ENCODE measurements at places on chromosomes 11 and 22.
A peak's percentile ranks its signal among the peaks of the same experiment; 100 is the strongest.

GRCh38 chr22:36918586-36919284, 5.3 kb downstream of the CSF2RB start:
- no peak for DNase-seq

DNA sequence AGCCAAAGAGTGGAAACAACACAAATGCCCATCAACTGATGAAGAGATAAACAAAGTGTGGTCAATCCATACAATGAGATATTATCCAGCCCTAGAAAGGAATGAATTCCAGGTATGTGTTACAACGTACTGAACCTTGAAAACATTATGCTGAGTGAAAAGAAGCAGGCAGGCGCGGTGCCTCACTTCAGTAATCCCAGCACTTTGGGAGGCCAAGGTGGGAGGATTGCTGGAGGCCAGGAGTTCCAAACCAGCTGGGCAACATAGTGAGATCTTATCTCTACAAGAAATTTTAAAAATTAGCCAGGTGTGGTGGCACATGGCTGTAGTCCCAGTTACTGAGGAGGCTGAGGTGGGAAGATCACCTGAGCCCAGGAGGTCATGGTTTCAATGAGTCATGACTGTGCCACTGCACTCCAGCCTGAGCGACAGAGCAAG, 24.6 kb upstream of the TESMIN start:
- no peak for DNase-seq

DNA sequence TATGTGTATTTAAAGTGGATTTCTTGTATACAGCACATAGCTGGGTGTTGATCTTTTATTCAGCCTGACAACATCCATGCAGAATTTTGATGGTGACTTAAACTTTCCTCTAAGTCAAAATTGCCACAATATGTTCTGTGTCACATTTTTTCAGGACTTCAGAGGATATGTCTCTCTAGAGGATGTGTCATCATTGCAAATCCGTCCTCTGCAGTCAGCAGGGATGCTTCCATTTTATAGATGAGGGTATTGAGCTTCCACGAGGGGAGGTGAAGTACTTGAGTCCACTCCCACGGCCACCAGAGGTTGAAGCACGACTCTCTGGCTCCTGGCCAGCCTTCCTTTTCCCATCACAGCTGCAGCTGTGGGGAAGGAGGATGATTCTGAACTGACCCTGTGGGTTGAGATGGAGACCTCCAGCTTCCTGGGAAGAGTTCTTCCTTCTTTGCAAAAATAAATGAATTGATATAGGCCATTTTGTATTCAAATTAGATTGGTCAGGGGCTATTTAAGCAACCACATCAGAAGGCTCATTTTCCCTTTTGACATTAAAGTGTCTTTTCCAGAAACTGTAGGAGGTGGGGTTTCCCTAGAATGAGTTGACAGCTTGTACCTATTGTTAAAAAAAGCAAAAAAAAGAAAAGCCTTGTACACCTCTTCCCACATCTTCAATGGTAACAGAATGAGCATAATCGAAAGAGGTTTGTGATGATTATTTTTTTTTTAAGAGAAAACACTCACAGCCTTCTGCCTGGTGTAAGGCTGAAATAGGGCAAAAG, 55.2 kb upstream of the MYEOV start:
- no peak for DNase-seq

GRCh38 chr11:114246321-114247069, 49.7 kb upstream of the NNMT start:
- DNase-seq = no peak

DNA sequence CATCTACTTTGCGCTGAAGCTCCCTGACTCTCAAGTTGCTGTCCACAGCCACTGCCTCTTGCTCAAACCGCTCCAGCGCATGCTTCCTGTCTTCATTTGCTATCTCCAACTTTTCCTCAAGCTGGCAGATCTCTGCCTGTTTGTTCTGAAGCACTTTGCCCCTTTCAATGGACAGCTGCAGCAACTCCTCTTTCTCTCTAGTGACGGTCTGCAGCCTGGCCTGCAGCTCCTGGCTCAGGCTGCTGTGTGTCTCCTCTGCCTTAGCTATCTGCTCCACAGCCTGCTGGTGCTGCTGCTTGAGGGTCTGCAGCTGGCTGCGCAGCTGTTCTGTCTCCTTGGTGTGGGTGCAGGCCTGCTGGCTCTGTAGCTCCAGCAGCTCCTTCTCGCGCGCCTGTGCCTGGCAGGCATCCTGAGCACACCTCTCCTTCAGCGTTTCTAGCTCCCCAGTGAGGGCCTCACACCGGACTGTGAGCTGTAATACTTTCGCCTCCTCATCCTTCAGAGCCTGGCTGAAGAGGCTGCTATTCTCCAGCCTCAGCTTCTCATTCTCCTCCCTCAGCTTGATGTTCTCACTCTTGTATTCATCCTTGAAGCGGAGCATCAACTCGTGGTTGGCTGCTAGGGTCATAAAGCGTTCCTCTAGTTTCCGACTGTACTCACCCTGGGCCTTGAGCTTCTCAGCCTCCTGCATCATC, 723 bp downstream of the CCDC89 start:
- no peak for DNase-seq

- DNase-seq = no peak
These were observed 47.7 kb downstream of the CWC15 start for GRCh38 chr11:94925422-94926270.

- peak; percentile 27 for DNase-seq
These were observed 3.1 kb downstream of the ASRGL1 start for GRCh38 chr11:62340269-62340901.

DNA sequence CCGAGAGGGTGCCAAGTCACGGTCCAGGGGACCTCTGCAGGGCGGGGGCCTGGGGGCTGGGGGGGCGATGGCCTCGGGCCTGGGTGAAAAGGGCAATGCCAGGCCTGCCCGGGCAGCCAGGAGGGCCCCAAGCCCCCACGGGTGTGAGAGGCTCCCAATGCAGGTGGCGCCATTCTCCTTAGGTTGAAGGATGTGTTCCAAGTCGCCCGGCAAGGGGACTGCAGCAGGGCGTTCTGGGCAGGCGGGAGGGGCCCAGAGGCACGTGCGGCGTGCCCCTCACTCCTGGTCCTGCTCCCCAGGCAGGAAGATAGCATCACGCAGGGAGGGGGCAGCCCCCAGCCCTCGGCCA, 730 bp upstream of the TNNI2 start:
- no peak for DNase-seq

- no peak for DNase-seq
These were observed 16.9 kb downstream of the CCDC15 start for GRCh38 chr11:124970925-124971324.

DNA sequence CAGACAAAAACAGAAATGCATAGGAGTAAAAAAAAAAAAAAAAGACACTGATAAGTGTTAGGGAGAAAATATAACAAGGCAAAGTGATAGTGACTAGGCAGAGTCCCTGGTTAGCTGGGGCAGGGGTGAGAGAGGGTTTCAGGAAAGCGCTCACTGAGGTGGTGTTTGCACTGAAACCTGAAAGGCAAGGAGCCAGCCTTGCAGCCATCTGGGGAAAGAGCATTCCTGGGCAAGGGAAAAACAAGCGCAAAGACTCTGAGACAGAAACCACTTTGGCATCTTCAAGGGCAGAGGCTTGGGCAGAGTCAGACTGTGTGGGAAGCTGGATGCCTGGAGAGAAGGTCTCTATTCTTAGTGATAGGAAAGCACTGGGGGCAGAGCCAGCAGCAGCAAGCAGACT, 14.5 kb downstream of the CLMP start:
- DNase-seq = no peak

DNA sequence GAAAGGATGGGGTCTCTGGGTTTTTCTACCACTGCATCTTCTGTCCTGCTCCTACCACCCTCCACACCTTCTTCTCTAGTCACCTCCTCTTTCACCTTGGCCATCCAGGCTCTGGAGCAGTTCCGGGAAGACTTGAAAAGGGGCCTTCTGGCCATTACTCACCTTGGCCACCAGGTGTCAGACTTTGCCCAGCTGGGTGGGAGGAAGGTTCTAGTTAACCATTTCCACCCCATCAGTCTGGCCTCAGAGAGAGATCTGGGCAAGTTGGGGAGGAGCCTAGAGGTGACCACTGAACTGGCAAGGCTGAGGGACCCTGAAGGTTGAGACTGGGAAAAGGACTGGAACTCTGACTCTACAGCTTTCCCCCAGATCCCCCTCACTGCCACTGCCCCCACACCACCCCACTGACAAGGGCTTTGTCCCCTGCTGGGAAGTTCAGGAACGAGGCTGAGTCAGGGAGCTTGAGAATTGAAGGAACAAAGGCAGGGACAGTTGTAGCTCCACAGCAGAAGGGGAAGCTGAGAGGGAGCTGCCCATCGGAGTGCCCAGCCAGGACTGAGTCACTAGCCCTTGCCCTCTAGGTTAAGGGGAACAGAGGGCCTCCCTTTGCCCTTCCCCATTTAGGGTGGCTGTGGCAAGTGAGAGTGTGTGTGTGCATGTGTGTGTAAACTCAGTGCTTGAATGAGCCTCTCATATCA, 3.7 kb upstream of the POLD4 start:
- DNase-seq = peak; percentile 85

DNA sequence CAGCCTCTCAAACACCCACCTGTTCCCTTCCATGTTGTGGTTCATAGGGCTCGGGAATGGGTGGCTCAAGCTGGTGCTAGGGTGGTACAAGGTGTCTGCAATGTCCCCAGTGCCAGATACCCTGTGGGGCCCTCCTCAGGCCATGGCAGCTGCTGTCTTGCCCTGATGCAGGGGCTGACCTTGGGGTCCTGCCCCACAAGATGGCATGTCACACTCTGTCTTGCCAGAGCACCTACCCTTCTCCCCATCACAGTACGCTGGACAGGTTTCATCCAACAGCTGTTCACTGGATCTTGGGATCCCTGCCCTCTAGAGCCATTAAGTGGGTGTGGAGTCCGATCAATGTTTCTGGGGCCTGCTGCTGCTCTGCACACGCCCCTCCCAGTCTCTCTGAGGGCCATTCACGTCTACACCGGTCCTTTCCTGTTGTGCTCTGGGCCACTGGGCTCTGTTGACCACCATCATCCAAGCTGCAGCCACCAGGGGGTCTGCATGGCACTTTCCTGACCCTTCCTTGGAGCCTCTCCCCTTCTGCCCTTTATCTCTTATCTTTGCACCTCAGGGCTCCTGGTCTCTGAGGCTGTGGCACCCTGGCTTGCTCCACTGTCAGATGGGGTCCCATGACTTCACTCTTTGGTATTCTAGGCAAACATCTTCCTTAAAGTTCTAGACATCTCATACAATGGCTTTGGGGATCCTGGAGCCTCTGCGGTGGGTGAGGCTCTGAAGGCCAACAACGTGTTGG, 7.1 kb downstream of the LRRC74B start:
- no peak for DNase-seq

DNA sequence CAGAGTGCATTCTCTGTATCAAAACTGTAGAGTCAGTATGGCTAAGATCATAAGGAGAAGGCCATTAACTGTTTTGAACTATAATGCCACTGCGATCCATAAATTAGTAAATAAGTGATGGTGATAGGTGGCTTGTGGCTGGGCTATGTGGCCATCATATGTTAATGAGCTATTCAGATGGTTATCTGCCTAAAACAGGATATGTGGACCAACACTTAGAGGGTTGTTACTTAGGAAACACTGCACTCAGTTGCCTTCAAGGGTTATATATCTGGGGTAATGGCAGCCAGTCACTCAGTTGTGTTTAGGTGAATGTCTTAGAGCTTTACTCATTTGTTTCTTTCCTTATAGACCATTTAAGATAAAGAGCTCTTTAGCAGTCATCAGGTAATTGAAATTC, 66.0 kb downstream of the PPP2R1B start:
- no peak for DNase-seq

- peak; percentile 35 for DNase-seq
These were observed 20.0 kb downstream of the TRMU start for GRCh38 chr22:46355369-46355995.

GRCh38 chr22:20466659-20467379, 28.8 kb downstream of the KLHL22 start:
- DNase-seq = no peak

- no peak for DNase-seq
These were observed 261.5 kb downstream of the LARGE1 start for GRCh38 chr22:33658775-33659174.

DNA sequence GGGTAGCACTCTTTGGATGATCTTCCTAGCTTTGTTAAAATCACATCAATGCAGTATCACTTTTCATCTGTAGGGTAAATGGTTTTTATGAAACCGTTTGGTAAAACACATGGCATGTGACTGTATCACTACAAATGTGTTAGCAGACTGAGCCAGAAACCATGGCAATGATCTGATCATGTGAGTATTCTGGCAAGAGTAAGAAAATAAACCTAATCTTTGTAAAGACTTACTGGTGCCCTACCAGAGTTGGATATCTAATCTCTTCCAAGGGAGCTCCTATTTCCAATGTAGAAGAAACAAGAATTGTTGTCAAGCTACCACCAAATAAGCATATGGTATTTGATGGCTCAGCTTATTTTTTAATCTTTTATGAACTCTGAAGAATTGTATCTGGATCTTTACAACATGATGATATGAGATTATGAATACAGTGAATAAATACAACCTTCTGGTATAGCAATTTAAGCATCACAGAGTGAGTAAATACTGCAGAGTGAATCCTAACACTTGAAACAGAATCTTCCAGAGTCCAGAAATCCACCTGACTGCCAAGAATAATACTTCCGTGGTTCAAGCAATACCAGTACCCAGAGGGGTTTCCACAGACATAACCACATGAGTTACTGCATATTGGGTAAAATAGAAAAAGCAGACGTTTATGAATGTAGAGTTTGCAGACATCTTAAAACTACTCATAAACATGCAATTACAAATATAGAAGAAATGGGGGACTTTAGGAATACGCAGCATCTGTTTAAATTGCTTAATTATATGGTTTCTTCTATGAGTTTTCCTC, 238.8 kb downstream of the TTC28 start:
- no peak for DNase-seq
